Cerebellar cortex (tissue), 1 donor: ENCODE measurements at places on chromosomes 12 and 14.

DNA sequence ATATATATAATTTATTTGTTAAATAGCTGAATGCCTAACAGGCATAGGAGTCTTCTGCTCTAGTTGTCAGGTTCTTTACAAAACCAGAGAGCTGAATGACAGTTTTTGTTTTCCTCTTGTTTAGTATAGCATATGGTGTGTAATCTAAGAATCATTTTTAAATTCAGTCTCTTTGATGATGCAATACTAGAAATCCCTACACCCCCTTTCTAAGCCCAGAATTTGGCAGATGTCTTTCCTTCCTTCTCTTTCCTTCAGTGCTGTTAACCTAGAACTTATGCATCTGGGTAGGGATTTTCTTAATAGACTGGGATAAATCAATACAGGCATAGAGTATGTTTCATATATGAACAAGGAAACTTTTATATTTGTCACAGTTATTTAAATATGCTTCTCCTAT is 198.1 kb downstream of the KCNH5 start:
- no peak for DNase-seq

GRCh38 chr12:113049976-113050742 is 6.4 kb upstream of the DTX1 start:
- DNase-seq = no peak

DNA sequence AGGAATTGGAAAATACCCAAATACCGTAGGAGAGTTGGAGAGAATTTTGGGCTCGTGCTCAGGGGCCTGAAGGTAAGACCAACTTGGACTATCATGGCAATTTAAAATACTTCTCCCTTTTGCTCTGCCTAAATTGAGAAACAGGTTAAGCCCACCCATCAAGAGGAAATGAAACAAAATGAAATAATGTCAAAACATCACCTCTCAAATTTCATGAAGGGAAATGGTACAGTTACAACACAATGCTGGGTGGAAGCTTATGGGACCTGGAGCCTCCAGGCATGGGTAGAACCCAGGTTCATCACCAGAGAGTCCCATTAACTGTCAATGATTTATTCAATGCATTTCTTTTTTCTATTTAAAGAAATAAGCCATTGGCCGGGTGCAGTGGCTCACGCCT is 33.7 kb downstream of the FOS start:
- DNase-seq = no peak

- DNase-seq = peak; percentile 50
Observed at GRCh38 chr14:58151133-58152013, 640 bp downstream of the ARMH4 start.

DNA sequence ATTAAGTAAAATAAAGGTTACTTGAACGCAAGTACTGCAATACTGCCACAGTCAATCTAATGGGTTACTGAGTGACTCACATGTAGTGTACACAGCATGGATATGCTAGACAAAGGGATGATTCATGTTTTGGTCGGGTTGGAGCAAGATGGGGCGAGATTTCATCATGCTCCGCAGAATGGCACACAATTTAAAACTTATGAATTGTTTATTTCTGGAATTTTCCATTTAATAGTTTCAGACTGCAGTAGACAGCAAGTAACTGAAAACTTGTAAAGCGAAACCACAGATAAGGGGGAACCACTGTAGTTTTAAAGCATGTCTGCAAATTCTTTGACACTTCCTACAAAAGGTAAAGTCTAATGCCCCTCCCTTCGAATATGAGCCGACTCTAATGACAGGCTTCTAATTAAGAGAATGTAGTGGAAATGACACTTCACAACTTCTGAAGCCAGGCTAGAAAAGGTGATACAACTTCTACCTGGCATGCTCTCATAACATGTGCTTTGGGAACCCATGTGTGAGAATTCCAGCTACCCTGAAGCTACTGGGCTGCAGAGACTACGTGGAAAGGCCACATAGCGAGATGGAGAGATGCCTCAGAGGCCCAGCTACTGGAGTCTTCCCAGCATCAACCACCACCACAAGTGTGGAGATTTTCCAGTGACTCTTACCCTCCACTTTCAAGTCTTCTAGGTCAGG is 13.9 kb upstream of the TCP11L2 start:
- DNase-seq = no peak

DNA sequence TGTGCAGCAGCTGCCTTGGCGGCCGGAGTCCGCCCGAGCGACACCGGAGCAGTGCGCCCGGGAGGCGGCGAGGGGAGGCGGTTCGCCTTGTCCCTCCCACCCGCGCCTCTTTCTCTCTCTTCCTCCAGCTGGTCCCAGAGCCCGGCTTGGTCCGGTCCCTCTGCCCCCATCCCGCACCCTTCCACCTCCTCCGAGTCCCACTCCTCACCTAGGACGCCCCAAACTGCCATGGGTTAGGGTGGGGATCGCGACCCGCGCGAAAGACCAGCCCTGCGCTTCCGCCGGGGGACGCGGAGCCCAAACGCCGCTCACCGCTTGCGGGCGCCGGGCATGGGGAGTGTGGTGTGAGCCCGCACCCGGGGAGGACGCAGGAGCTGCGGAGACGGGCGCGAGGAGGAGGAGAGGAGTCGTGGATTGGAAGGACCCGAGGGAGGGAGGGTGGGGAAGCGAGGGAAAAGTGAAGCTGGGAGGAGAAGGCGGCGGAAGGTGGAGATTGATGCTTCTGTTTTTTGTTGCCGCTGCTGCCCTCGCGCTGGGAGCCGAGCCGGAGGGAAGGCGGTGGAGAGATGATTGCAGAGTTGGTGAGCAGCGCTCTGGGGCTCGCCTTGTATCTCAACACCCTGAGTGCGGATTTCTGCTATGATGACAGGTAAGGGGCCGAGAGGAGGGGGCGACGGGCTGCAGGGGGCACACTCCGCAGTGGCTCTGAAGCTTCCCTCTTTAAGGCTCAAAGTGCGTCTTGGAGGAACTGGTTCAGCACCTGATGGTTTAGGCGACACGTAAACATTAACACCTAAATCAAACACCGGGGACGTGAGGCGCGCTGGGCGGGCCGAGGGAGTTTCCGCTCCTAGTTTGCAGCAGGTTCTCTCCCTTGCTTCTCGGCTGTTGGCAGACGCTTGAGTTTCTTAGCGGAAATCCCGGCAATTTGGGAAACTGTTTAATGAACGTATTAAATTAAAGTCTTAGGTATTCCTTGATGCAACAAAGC is 610 bp downstream of the TMTC2 start:
- DNase-seq = peak; percentile 63

DNA sequence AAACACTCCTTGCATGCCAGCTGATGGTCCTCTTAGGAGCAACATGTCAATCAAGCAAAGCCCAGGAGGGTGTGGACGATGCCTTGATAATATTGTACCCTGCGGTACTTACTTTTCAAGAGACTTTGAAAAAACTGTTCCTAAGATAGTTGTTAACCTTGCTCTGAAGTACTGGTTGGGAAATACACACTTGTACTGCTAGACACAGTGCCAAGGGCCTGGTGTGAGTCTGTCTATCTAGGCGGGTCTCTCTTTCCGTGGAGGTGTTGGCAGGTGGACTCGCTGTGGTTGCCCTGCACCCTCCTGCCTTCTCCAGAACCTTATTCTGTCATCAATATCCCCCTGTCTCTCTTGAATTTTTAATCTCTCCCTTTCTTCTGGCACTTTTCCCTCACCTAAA is 189.4 kb downstream of the NRXN3 start:
- no peak for DNase-seq

- DNase-seq = peak; percentile 71
Observed at GRCh38 chr14:100297320-100298300, 8.6 kb downstream of the SLC25A29 start.

DNA sequence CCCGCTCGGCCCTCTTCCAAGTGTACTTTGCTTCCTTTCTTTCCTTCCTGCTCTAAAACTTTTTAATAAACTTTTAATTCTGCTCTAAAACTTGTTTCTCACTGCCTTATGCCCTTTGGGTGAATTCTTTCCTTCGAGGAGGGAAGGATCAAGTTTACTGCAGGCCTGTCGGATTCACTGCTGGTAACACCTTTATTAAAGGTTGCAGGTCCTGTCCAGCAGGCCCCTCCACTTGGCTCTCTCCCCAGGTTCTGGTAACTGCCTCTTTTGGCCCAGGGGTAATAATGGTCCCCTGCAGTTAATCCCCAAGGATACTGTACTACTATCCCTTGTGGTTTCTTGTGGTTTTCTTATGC is 152.7 kb upstream of the EEA1 start:
- DNase-seq = no peak

DNA sequence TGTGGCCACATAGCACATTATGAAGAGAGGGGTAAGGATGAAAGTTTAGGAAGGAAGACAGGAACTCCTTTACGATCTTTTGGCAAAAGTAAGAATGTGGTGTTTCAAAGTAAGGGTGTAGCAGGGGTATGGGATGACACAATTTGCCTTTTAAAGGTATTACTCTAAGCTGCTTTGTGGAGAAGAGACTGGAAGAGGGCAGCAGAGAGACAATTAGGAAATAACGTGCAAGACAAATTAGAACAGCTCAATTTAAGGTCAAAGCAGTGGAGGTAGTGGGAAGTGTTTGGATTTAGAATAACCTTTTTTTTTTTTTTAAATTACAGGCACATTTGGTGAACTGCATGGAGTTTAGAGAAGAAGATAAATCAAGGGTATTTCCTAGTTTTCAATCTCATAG is 342.6 kb downstream of the NOVA1 start:
- DNase-seq = peak; percentile 29

- no peak for DNase-seq
Observed at GRCh38 chr14:34766060-34766459, 51.7 kb upstream of the CFL2 start.

DNA sequence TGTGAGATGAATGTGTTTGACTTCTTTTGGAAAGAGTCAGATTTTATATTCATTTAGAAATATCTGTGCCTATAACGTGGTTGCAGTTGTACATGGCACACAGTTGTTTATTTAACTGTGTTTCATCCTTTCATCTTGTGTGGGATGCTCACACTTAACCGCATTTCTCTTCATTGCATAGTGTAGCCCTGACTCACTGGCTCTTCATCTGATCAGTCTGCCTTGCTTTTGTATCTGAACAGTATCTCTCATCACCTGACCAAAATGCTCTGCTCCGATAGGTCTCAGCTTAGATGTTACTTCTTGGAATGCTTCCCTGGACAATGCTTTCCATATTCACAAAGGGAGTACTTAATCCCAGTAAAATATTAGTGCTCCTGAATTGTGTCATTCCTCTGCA is 83.4 kb downstream of the PDE3A start:
- DNase-seq = no peak

DNA sequence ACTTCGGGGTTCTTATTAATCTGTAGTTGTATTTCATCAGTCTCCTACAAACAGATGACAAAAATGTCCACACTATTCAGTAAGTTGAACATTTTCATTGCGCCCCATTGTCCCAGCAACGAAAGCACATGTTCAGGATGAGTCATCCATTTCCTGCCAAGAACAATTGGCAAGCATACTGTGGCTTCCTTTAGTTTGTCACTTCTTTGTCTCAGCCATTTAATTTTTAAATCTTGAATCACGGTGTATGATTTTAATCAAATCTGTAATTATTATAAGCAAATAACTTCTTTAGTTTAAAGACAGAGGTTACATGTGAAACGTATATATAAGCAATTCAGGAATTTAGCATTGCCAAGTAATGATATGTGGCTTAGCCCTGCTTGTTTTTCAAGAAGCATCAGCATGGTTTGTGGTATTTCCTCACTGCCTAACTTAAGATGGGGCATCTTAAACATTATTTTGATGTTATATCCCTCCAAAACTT is 211.3 kb upstream of the KRR1 start:
- DNase-seq = peak; percentile 91

- no peak for DNase-seq
Observed at GRCh38 chr14:29528889-29529288, 398.8 kb downstream of the PRKD1 start.

- DNase-seq = no peak
Observed at GRCh38 chr14:71583194-71583593, 349.0 kb upstream of the RGS6 start.

DNA sequence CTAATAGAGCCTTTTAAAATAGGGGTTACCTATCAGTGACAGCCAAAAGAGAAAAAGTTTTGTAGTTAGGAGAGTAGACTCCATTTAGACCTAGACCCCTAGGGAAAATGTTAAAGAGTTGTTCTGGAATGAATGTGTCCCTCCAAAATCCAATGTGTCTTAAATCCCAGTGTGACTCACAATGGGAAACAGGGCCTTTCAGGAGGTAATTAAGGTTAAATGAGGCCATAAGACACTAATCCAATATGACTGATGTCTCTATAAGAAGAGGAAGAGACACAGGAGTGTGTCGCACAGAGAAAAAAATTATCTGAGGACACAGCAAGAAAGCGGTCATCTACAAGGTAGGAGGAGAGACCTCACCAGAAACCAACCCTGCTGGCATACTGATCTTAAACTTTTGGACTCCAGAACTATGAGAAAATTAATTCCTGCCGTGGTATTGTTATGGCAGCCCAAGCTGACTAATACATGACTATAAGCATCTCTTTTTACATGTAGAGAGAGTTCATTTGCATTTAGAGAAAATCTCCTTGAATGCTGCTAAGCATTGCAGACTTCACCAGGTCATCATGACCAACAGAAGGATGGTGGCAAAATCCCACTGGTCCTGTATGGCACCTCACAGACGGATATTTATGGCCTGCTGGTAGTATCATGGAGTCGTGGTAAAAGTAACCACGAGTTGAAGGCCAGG is 259.6 kb upstream of the TMTC1 start:
- no peak for DNase-seq

- peak; percentile 85 for DNase-seq
Observed at GRCh38 chr14:91244501-91244901, at the start of gene GPR68. GPR68 (minus strand) TSS chr14:91244704; CDS start chr14:91235050, 9,654 bp downstream.

GRCh38 chr14:75274899-75275569 is 3.6 kb upstream of the FOS start:
- no peak for DNase-seq

DNA sequence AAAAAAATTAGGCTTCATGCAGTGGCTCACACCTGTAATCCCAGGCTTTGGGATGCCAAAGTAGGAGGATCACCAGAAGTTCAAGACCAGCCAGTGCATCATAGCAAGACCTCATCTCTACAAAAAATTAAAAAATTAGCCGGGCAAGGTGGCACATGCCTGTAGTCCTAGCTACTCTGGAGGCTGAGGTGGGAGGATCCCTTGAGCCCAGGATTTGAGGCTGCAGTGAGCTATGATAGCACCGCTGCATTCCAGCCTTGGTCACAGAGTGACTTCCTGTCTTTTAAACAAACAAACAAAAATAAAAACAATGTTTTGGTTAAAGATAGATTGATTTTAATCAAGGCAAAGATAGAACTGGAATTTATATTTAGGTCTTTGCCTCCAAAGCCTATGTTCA is 60.6 kb downstream of the WNK1 start:
- no peak for DNase-seq

- no peak for DNase-seq
Observed at GRCh38 chr14:33774723-33775470, 176.0 kb downstream of the EGLN3 start.

GRCh38 chr12:120489018-120489417 is 6.9 kb upstream of the DYNLL1 start:
- no peak for DNase-seq

- no peak for DNase-seq
Observed at GRCh38 chr12:56983386-56983785, 23.0 kb downstream of the ZBTB39 start.

- DNase-seq = no peak
Observed at GRCh38 chr12:106865683-106866082, 90.0 kb upstream of the TMEM263 start.

- DNase-seq = peak; percentile 84
Observed at GRCh38 chr12:6867413-6868210, at the start of gene TPI1. TPI1 (plus strand) TSS chr12:6867531; CDS start chr12:6867567, 36 bp downstream.

- DNase-seq = no peak
Observed at GRCh38 chr12:75764091-75764841, 252.9 kb upstream of the KRR1 start.

GRCh38 chr12:40144023-40144422 is 38.1 kb upstream of the SLC2A13 start:
- no peak for DNase-seq
